ENCODE measurements at places on chromosomes 4 and X.

DNA sequence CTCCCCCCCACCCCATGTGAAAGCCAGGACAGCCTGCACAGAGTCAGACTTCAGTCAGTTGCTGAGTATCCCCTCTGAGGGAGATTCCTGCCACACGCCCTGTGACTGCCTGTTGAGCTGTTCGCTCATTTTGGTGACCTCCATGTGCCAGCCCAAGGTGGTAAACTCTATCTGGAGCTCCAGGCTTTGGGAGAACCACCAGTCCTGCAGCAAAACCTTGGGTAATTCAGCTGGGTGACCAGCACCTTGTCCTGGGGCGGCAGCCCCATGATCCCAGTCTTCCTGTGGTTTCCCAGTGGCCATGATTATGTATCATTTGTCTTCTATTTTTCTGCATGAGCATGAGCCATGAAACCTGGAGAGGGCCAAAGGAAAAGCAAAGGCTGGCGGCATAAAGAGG is 73.4 kb downstream of the NBDY start:
- DNase-seq, result no peak

GRCh38 chrX:21004835-21005234 is 369.4 kb upstream of the CNKSR2 start:
- no peak for DNase-seq

DNA sequence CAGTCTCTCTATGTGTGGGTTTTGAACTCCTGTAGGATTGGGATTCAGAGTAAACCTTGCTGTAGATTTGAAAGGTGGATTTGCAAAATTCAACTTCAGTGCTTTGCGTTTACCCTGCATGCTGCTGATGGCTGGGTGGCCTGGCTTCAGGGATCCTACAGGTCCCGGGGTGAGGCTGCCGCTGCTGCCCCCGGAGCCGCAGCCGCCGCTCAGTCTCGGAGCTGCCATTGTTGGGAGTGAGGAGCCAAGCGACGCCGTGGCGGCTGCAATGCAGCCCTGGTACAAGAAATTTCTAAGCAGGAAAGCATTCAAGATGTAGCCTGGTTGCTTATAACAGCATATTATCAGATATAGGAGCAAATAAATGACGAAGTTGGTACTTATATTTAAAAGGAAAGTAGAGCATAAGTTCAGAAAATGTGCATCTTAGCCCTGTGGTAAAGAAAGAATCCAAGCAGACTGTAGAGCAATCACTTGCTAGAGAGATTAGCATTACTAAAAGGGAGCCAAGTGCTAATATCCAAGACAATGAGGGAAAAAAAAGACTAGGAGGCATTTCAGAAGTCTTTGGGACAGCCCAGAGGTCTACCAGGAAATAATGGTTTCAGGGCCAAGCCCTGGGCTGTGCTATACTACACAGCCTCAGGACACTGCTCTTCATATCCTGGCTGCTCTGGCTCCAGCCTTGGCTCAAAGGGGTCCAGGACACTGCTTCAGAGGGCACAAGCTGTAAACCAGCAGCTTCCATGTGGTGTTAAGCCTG is 36.9 kb upstream of the CHIC1 start:
- DNase-seq, result no peak

DNA sequence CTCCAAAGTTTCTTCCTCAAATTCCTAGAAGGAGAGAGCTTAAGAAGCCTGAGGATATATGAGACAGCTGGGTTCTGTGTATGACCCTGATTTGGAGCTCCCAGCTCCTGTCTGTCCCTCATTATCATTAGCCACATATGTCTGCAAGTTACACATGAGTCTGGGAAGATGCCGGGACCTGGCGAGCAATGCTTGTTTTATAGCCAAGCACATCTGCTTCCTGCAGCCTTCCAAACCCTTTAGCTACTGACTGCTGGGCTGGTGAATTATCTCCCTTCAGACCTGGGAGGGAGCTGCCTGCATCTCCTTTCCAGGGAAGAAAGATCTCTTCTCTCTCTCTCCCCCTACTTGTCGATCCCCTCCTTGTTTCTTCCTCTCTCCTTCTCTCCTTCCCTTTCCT is 556.7 kb upstream of the BOD1L1 start:
- no peak for DNase-seq

DNA sequence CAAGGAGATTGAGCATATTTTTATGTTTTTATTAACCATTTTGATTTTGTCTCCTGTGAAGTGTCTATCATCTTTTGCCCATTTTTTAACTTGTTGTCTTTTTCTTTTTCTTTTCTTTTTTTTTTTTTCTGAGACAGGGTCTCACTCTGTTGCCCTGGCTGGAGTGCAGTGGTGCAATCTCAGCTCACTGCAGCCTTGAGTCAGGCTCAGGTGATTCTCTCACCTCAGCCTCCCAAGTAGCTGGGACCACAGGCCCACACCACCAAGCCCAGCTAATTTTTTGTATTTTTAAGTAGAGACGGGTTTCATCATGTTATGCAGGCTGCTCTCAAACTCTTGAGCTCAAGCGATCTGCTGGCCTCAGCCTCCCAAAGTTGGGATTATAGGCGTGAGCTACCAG is 4.6 kb upstream of the ADD1 start:
- DNase-seq, result no peak

DNA sequence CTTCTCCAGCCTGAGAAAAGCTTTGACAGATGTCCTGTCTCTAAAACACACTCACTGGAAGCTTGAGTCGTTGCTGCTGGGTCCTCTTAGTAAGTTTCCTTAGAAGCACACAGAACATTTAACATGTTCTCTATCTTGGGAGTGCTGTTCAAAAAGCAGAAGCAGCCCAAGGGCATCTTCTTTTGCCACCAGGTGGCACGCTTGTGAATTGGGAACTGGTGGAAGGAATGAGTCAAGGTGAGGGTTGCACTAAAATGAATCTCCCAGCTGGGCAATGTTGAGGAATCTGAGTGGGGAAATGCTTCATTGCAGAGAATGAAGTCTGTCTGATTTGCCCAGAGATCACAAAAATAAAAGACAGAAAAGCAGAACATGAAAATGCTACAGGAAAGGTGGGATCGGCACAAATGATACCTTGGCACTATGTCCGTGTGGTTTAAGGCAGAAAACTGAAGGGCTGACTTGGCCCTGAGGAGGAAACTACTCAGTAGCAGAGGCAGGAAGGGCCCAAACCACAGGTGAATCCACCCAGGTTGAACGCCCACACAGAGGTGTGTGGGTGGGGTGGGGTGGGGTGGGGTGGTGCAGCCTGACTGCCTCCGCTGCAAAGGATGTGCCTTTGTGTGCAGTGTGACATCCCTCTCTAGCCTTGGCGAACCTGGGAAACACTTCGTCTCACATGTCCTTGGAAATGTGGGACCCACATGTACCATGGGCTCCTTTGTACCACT is 26.0 kb downstream of the KIT start:
- DNase-seq, result peak; percentile 52

DNA sequence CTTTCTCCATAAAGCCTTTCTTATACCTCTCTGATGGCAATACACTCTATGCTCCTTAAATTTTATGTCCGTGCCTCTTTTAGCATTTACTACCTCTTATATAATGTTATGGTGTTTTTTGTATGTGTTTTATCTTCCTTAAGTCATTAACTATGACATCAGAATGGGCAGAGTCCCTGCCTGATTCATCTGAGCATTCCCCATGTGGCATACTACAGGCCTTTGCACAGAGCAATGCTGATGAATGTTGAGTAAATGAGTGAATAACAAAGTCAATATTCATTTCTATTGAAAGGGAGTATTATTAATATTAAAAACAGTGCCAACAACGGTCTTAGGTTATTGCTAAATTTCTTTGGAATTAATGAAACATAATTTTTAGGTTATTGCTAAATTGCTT is 18.8 kb upstream of the RPS6KA3 start:
- no peak for DNase-seq

DNA sequence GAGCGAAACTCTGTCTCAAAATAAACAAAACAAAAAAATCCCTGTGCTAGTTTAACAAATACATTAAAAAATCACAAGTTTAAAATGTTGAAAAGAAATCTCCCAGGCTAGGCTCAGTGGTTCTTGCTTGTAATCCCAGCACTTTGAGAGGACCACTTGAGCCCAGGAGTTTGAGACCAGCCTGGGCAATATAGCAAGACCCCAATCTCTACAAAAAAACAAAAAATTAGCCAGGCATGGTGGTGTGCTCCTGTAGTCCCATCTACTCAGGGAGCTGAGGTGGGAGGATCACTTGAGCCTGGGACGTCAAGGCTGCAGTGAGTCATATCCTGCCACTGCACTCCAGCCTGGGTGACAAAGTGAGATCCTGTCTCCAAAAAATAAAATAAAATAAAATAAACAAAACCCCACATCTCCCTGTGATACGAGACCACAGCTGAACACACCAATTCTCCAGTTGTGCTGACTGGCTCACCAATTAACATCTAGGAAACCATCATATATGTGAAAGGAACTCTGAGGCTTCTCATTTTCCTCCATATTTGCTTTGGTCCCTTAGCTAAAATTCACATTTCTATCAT is 7.3 kb downstream of the RPS4X start:
- DNase-seq, result peak; percentile 14

DNA sequence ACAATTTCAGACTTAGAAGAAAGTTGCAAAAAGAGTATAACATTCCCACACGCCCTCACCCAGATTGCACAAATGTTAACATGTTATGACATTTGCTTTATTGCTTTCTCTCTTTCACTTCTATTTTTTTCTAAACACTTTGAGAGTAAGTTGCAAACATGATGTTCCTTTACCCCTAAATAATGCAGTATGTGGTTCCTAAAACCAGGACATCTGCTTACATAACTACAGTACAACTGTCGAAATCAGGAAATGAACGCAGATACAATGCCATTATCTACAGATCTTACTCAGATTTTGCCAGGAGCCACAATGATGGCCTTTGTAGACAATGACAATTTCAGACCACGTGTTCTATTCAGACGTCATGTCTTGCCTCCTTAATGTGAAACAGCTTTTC is 22.4 kb downstream of the SH3TC1 start:
- no peak for DNase-seq

DNA sequence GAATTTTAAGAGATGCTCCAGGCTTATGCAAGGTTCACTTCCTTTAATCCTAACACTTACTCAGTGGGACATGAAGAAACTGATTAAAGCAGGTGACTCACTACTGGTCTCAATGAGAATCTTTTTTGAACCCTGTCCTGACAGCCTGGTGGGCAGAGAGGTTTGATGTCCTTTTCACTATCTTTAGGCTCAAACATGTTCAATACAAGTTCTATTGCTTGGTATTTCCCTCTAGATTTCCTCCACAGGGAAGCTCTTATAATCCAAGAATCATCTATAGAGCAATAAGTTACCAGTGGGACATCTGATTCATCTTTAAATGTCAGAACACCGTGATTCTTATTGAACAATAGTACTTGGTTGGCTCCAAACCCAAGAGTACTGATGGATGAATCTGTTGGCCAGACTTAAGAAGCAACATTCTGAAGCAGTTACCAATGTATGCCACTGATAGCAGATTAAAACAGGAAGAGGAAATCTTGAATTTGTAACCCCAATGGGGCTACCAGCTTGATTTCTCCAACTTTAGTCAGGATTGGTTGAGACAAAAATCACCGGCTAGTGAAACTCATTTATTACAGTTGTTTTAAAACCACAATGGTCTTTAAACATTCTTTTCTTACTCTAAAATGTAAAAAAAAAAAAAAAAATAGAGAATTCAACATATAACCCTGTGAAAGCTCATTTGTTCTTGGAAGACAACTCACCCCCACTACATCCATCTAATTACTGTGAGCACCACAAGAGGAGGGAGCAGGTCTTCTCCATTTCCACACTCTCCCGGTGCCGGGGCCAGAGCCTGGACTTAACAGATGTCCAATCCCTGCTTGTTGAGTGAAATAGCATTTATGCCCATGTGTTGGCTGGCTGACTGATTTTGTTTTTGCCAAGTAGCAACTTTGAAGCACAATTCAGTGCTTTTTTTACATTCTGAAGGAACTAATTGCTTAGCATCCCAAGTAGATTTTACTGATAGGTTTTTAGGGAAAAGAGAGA is 43.3 kb downstream of the FGFBP1 start:
- no peak for DNase-seq

GRCh38 chr4:163251204-163251603 is 81.2 kb downstream of the NPY1R start:
- DNase-seq, result no peak

GRCh38 chr4:16626945-16627344 is 271.5 kb downstream of the LDB2 start:
- DNase-seq, result no peak

DNA sequence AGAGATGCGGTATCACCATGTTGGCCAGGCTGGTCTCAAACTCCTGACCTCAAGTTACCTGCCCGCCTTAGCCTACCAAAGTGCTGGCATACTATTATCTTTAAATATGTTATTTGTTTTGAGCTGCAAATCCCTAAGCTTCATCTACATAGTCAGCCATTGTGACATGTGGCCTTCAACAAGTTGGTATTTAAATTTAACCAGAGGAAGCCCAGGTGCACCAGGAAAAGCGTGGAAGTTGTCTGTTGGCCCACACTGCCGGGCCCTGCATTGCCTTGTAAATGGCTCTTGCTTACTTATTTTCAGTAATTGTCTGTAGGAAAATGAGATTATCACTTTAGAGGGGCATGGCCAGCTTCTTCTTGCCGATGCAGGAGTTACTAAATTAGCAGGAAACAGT is 6.0 kb downstream of the WWC2 start:
- DNase-seq, result no peak

DNA sequence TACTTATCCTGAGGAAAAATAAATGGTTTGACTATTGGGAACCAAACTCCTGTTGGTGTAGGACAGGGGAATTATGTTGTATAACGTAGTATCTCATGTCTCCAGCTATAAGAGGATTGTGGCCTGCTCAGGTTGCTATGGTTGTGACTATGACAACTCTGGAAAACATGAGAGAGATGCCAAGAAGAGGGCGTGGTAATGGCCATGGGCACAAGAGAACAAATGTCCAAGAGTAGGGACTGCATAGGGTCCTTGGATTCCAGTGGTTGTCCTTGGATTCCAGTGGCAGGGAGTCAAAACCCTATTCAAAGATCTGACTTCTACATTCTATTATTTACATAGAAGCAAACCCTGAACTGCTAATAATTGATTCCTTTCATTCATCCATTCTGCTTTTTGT is 6.8 kb upstream of the MOB1B start:
- no peak for DNase-seq

- DNase-seq, result peak; percentile 39
Observed at GRCh38 chrX:38804682-38805431, 3.6 kb downstream of the MID1IP1 start.

DNA sequence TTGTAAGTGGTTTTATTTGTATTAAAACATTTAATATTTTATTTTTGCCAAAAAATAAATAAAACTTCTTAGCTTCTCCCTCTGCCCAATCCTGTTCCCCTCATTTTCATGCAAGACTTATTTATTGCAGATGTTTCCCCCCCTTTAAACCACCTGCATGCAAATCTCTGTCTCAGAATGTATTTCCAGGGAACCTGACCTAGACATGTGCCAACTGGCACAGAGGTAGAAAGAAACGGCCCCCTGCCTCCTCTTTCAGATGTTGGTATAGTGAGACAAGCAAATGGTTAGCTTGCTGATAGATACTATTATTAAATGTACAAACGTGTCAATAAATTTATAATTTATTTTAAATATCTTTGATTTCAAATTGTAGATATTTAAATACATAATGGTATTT is 47.1 kb downstream of the KLF3 start:
- no peak for DNase-seq

GRCh38 chr4:161799710-161800109 is 364.1 kb downstream of the FSTL5 start:
- no peak for DNase-seq

GRCh38 chrX:21740329-21741274 is 17.3 kb downstream of the SMPX start:
- DNase-seq, result no peak
